ENCODE measurements at places on chromosomes 3 and 15.

- no peak for DNase-seq
These were observed 43.7 kb downstream of the BDH1 start for GRCh38 chr3:197511853-197512635.

- DNase-seq = no peak
These were observed 20.2 kb downstream of the AMOTL2 start for GRCh38 chr3:134353831-134354611.

GRCh38 chr3:38687321-38687720, 37.8 kb upstream of the SCN5A start:
- DNase-seq = no peak

DNA sequence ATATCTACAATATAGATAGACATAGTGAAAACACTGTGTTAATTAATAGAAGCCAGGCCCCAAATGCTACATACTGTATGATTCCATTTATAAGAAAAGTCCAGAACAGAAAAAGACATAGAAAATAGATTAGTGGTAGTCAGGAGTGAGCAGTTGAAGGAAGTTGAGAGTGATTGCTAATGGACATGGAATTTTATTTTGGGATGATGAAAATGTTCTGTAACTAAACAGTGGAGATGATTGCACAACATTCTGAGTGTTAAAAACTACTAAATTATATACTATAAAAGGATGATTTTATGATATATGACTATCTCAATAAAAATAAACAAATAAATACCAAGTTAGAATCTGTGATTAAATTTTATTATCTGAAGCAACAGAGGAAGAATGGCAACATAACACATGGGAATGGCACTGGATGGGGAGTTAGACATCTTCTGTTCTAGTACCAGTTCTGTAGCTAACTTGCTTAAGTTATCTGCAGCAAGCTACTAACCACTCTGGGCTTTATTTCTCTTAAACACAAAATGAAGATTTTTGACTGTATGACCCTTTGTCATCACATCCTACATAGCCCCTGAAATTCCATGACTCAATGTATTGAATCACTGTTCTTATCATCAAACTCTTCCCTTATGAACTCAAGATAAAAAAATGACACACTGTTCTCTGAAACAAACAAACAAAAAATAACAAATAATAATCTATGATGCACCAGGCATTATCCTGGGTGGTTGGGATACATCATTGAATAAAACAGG, 612.7 kb downstream of the TBL1XR1 start:
- no peak for DNase-seq

Data from islet precursor cell (in vitro differentiated cells).